ENCODE measurements at places on chromosomes 2 and 18.

DNA sequence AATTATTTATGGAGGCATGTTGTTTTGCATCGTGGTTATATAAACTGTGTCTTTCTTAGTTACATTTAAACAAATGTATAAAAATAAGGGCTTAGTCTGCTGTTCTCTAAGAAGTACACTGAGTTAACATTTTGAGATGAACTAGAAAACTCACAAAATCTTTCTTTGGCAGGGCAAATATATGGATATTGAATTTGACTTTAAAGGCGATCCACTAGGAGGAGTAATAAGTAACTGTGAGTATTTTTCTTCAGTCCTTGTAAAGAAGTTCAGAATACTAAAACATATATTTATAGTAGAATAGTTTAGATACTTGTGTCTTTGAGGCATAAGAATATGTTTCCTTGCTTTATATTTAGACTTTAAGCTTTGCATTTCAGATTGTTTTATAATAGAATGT lies 104.8 kb downstream of the MYO1B start:
- DNase-seq = no peak

DNA sequence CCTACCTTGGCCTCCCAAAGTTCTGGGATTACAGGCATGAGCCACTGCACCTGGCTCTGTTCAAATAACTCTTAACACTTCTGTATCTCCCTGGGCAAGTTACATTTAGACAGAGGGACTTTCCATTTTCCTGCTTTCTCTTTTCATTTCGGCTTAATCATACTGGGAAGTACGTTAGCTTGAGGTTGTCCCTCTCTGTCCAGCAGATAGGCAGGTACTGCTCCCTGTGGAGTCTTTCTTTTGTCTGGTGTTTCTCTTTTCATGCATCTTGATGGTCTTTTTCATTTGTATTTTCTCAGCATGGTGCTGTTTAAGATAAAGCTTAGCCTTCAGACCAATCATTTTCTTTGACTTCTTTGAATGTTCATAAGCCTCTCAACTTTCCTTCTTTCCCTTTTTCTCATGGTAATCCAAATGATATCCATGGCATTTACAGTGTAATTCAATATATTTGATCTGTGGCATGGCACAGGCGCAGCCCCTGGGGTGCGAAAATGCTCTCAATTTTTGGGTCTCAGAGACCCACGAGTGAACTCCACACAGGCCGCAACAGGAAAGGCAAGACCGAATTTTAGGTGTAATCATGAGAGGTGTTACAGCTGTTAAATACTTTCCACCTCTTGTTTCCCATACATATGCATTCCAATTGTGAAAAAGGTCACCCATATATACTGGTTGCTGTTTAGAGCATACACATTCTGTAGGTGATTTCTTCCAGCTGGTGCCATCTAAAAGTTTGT lies 99.9 kb upstream of the MYO3B start:
- DNase-seq = no peak

DNA sequence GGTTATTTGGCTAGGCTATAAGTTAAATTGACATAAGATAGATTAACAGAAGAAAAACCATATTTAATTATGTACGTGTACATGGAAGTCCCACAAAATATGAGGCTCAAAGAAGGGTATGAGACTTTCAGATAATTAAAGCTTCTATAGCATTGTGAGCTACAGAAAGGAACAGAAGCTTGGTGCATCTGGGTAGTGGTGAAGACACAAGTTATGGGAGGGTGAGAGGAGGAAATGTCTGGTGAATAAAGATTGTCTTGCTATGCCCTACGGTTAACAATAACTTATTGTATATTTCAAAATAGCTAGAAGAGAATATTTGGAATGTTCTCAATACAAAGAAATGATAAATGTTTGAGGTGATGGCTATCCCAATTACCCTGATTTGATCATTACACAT lies 6.8 kb upstream of the FAM124B start:
- DNase-seq = no peak

- DNase-seq = no peak
Measured at GRCh38 chr2:187654535-187654934, 100.3 kb upstream of the TFPI start.

GRCh38 chr2:241863536-241863954 lies 4.9 kb upstream of the PDCD1 start:
- DNase-seq = peak; percentile 41

- peak; percentile 76 for DNase-seq
Measured at GRCh38 chr2:32711219-32711618, 83.4 kb downstream of the TTC27 start.

Data from foreskin fibroblast (primary cell).